ENCODE measurements at places on chromosomes 16 and 17. TPM values are rescaled to one million over a fixed set of nuclear protein-coding genes. Genes with fewer than 3 reads are reported as not detected.
A peak's percentile ranks its signal among the peaks of the same experiment; 100 is the strongest.

- DNase-seq = no peak
Observed at GRCh38 chr16:54425681-54426552, 139.3 kb upstream of the IRX3 start.

DNA sequence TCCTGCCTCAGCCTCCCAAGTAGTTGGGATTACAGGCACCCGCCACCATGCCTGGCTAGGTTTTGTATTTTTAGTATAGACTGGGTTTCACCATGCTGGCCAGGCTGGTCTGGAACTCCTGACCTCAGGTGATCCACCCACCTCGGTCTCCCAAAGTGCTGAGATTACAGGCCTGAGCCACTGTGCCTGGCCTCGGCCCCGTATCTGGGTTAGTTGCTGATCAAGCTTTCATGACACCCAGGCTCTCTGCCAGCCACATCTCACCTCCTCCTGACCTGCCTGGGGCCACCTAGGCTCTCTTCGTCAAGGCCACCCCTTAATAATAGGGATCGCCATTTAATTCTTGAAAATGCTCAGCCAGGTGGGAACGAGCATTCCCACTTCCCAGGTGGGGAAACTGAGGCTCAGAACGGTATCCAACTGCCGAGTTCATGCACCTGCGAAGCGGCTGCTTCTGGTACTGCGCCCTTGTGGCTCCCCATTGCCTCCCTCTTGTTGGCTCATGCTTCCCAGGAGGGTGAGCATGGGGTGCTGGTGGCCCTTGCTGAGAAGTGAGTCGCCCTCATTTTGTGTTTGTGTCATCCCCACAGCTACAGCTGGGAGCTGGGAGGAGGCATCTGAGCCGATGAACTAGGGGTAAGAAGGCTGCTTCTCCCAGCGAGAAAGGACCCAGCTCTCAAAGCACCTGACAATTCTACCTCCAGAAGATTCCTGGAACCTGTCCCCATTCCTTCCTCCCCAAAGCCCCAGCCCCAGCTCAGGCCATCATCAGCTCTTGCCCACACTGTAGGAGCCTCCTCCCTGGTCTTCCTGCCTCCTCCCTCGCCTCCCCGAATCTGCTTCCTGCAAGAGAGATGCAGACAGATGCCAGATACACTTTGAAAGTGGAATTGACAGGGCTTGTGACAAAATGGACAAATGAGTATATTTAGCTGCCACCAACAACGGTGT, 17.3 kb upstream of the SNN start:
- no peak for DNase-seq

DNA sequence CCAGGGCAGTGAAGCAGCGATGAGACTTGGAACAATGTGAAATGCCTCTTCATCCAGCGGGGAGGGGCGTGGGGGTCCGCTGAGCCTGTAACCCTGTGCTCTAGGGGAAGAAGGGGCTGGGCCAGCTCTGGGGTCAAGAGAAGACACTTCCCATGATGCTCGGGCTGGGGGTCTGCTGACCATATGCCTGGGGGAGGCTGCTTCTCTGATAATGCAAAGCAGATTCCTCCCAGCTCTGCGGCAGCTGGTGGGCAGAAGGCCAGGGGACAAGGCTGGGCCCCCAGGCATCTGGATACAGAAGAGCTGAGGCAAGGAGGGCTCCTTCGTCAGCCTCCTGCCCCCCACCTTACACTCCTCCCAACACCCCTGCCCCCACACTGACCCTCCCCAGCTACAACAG, 24.7 kb downstream of the NGFR start:
- DNase-seq = peak; percentile 44

DNA sequence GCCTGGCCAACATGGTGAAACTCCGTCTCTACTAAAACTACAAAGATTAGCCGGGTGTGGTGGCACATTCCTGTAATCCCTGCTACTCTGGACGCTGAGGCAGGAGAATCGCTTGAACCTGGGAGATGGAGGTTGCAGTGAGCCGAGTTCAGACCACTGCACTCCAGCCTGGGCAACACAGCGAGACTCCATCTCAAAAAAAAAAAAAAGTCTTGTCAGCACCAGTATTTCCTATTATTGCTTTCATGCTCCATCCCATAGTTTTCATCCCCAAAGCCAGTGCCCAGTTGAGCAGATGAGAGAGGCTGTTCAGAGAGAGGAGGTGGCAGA, 58.4 kb downstream of the WDR45B start:
- DNase-seq = no peak

The HSD17B1 gene
- total RNA-seq = 4.3 TPM

The KRT34 gene
- total RNA-seq = not detected

DNA sequence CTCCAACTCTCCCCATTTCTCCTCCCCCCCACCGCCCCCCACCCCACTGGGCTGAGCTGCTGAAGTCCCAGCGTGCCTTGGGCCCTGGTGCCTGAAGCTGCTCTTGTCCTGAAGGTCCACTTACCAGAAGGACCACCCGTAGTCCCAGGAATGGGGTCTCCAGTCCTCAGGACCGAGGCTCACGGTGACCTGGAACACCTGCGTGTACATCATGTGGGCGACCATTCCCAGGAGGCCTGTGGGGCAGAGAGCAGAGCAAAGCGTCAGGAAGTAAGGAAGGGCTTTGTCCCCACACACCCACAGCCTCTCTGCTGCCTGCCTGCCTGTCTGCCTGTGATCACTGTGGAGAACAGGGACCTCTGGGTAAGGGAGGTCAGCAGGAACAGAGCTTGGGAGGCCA, 218.7 kb downstream of the GSG1L start:
- DNase-seq = no peak

The ABCC6 gene
- 4.8 TPM for total RNA-seq

The C16orf95 gene
- total RNA-seq = 8.6 TPM

The CHRNE gene
- 0.35 TPM for total RNA-seq

DNA sequence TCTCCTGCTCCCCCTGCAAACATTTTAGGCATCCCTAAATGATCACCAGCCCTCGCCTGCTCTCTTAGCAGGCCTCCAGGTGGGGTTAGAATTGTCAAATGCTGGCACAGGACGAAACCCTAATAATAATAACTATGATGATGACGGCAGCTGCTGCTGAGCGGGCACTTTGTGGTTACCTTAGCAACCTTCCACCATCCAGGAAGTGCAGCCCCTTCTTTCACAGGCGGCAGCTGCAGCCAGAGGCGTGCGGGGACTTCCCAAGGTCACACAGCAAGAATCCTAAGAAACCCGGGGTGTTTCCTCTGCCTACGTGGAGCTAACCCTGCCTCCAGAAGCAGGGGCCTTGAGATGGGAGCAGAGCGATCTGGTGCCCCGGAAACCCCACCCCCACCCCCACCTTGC, 22.4 kb upstream of the EIF1 start:
- no peak for DNase-seq

- no peak for DNase-seq
Observed at GRCh38 chr16:72210555-72210954, 38.6 kb upstream of the PMFBP1 start.

- DNase-seq = peak; percentile 37
Observed at GRCh38 chr17:2172999-2173398, 118.1 kb downstream of the HIC1 start.

DNA sequence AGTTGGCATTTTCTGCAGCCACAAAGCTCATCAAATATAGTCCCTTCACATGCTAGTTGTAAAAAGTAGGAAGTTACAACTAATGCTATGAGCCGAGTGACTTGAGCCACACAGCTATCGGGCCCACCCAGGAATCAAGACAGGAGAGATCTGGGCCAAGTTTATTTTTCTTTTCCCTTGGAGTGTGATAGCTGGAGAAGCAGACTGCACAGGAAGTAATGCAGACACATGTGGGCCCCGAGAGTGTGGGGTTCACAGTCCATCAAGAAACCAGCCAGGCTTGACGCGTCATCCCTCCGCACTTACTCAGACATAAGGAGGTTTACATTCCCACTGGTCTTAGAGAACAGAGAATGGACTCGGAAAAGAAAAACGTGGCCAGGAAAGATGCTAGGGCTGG, 403.1 kb upstream of the CDH11 start:
- DNase-seq = no peak

- no peak for DNase-seq
Observed at GRCh38 chr17:66589892-66590291, 245.0 kb upstream of the CACNG5 start.

- DNase-seq = no peak
Observed at GRCh38 chr16:1069154-1069553, 3.4 kb upstream of the SSTR5 start.

Data from cardiac muscle cell (in vitro differentiated cells and primary cell).